Stimulated activated CD4-positive, alpha-beta T cell treated with anti-CD3 and anti-CD28 coated beads, Interleukin-15, amount 100 ng/mL, for 24 hours (primary cell): ENCODE measurements at places on chromosomes 2 and 18.

DNA sequence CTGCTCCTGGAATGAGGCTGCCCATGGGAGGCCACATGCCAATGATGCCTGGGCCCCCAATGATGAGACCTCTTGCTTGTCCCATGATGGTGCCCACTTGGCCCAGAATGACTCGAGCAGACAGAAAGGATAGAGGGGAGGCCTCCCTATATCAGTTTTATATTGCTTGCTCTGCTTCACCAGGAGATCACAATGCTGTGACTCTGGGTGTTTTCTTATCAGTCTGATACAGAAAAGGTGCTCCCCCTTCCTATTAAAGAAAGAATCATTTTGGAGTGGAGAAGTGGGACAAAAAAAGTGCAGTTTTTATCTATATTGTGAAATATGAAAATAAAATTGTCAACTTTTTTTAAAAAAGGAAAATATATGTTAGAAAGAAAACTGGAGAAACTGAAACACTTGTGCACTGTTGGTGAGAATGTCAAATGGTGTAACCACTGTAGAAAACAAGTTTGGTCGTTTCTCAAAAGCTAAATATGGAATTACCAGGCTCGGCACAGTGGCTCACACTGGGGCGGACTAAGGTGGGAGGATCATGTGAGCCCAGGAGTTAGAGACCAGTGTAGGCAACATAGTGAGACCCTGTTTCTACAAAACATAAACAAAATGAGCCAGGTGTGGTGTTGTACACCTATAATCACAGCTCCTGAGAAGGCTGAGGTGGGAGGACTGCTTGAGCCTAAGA, 21.8 kb downstream of the LPIN2 start:
- no peak for DNase-seq

DNA sequence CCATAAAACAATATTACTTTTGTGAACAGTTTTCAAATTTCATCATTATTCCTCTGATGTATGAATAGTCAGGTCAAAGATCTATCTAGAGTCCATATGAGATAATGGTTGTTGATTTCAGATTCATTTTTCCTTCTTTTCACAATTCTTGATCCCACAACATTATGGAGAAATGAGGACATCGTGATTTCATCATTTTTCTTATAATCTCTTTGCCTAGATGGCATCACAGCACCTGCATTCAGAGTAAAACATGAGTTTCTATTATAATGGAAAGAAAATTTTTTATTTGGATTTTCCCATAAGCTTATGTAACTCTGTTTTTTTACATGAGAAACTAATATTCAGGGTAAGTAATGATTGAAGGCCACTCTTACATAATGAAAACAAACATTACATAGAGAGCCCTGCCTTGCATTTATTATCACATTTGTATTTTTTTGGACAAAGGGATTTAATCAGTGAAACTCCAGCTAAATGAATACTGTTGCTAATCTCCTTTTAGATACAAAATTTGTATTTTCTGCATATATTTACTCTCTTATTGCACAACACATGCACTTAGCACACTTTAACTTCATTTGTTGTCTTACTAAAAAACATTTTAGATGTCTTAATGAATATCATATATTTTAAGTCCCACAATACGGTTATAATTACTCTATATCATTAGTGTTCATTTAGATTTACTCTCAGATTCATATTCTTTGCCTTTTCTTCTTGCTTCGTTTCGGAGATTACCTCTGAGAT, 188.4 kb upstream of the KYNU start:
- no peak for DNase-seq

GRCh38 chr2:65329525-65329924, 101.9 kb downstream of the ACTR2 start:
- DNase-seq: no peak

DNA sequence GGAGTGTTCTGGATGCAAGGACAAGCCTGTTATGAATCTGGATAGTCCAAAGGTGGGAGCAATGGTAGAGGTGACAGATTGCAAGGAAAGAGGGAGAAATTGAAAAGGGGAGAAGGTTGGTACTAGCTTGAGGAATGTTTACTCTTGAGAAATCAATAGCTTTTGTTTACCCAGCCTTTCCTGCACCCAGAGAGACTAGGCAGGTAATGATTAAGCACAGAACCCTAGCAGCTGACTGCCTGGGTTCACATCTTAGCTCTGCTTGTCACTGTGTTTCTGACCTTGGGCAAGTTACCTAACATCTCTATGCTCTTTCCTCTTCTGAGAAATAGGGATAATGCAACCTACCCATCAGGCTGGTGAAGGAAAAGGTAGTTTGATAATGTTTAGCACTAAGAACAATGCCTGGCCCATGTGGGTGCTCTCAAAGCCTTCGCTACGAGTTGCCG, 178.6 kb downstream of the MGAT5 start:
- DNase-seq: no peak

DNA sequence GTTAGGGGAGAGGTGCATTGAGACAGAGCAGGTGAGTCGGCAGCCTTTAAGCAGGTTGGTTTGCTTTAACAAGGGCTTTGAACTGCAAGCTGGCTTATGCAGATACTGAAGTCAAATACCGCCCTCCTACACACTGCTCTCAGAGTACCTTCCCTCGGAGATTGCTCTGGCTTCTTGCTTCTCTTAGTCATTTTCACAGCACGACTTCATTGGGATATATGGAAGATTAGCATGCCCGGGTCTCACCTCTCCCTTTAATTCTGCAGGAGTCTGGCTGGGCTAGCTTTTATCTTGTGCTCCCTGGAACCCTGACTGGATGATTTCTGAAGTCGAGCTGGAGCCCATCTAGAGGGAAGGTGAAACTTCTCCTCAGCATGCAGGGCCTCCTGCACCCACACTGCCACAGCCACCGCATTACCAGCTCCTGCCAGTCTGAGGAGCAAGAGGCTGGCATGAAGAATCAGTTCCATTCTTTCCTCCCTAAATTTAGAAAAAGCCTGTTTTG, 395.5 kb upstream of the HNRNPA3 start:
- peak; percentile 5 for DNase-seq

DNA sequence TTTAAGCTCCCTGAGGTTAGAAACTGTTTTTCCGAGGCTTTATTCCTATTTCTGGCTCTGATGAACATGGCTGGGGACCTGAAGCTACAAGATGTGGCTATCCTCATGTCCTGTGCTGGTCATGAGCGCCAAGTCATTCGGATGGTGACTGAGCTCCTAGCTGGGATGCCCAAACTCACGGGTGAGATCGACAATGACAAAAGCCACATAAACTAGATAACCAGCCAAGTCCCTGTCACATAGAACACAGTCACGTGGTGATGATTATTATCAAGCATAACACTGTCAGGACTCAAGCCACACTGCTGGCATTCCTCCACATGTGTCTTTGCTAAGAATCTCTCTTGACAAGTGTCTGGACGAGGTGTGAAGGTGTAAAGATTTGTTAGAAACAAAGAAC, 274.9 kb downstream of the CLIP4 start:
- no peak for DNase-seq
